Psoas muscle (tissue), 8 donors: ENCODE measurements at places on chromosomes 16 and 17. TPM values are rescaled to one million over a fixed set of nuclear protein-coding genes. Genes with fewer than 3 reads are reported as not detected.

GRCh38 chr17:36931697-36932382 is 5.4 kb upstream of the LHX1 start:
- no peaks in the 10 kb centered on the region for H3K36me3 ChIP-seq
- H3K4me3 ChIP-seq = peak overlapping the region; percentile 49
- no peak overlapping the region for H3K27ac ChIP-seq
- peaks cover 37% of the 10 kb centered on the region for H3K4me1 ChIP-seq
- no peaks in the 10 kb centered on the region for H3K27me3 ChIP-seq

- no peak for DNase-seq
- H3K27ac ChIP-seq = peak overlapping the region; percentile 12
- peaks cover 37% of the 10 kb centered on the region for H3K4me1 ChIP-seq
- H3K4me3 ChIP-seq = no peak overlapping the region
- no peaks in the 10 kb centered on the region for H3K36me3 ChIP-seq
- H3K27me3 ChIP-seq = no peaks in the 10 kb centered on the region
Measured at GRCh38 chr16:74562117-74562516, 44.8 kb downstream of the GLG1 start.

- H3K36me3 ChIP-seq = peaks cover 3% of the 10 kb centered on the region
- no peaks in the 10 kb centered on the region for H3K27me3 ChIP-seq
- no peak for DNase-seq
- H3K27ac ChIP-seq = peak overlapping the region; percentile 9
- peaks cover 93% of the 10 kb centered on the region for H3K4me1 ChIP-seq
Measured at GRCh38 chr17:46171939-46172338, 21.3 kb downstream of the KANSL1 start.

DNA sequence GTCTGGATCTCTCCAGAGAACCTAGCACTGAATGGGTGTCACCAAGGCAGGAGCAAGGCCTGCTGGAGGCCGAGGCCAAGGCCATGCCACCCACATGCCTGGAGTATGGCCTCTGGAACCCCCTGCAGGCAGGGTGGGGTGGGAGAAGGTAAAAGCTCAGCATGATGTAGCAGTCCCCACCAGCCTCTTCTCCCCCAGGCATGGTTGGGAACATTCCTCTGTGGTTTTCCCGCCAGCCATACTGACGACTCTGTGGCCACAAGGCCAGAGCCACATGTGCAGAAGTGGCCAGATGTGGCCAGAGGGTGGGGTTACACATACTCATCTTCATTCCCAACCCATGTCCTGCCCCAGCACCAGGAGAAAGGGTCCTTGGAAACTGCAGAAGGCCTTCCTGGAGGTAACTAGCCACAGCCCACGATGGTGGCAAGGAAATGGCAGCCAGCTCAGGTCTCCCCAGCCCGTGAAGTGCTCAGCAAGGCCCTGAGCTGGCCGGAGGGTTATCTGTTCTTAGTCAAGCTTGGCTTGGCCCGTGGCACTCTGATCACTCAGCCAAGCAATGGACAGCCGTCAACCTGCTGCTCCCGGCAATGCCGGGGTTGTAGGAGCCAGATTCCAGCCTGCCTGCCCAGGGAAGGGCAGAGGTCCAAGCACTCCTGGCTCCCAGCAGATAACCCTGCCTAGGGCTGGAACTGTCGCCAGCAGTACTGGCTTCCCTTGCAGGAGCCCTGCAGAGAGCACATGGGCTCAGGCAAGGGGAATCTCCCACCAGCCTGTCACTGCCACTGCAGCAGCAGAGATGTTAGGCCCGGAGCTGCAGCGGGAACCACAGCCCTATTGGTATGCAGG is 26.1 kb downstream of the HDAC5 start:
- DNase-seq = peak; percentile 91
- H3K36me3 ChIP-seq = no peaks in the 10 kb centered on the region
- no peak overlapping the region for H3K4me3 ChIP-seq
- H3K27ac ChIP-seq = peak overlapping the region; percentile 92
- no peaks in the 10 kb centered on the region for H3K27me3 ChIP-seq
- H3K4me1 ChIP-seq = peaks cover 70% of the 10 kb centered on the region

GRCh38 chr17:80035937-80036714 is at the start of gene CCDC40:
Gene CCDC40 (plus strand): TSS chr17:80036642. CDS start chr17:80036663, 21 bp downstream.
- H3K36me3 ChIP-seq = no peaks in the 10 kb centered on the region
- peaks cover 11% of the 10 kb centered on the region for H3K4me1 ChIP-seq
- peak within 1 kb of the TSS; percentile 89 for H3K4me3 ChIP-seq
- H3K27me3 ChIP-seq = no peaks in the 10 kb centered on the region

GRCh38 chr17:57744195-57745170 is 616 bp downstream of the CCDC182 start:
- no peaks in the 10 kb centered on the region for H3K36me3 ChIP-seq
- no peaks in the 10 kb centered on the region for H3K4me1 ChIP-seq
- DNase-seq = no peak
- H3K27ac ChIP-seq = no peak overlapping the region

- no peaks in the 10 kb centered on the region for H3K36me3 ChIP-seq
- H3K4me3 ChIP-seq = no peak overlapping the region
- H3K27ac ChIP-seq = no peak overlapping the region
- H3K27me3 ChIP-seq = no peaks in the 10 kb centered on the region
- DNase-seq = no peak
Measured at GRCh38 chr16:87006789-87007745, 310.1 kb downstream of the C16orf95 start.

DNA sequence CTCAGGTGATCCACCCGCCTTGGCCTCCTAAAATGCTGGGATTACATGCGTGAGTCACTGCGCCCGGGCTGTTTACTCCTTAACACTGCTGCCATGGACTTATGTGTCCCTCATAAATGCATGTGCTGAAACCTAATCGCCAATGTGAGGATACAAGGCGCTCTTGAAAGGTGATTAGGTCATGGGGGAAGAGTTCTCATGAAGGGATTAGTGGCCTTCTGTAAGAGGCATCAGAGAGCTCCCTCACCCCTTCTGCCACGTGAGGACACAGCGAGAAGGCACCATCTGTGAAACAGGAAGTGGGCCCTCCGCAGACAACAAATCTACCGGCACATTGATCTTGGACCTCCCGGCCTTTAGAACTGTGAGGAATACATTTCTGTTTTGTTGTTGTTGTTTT is 19.1 kb downstream of the ITPRIPL2 start:
- no peaks in the 10 kb centered on the region for H3K27me3 ChIP-seq
- H3K4me3 ChIP-seq = no peak overlapping the region
- H3K27ac ChIP-seq = peak overlapping the region; percentile 70
- no peaks in the 10 kb centered on the region for H3K36me3 ChIP-seq
- H3K4me1 ChIP-seq = peaks cover 5% of the 10 kb centered on the region
- no peak for DNase-seq

- no peak overlapping the region for H3K4me3 ChIP-seq
- H3K36me3 ChIP-seq = no peaks in the 10 kb centered on the region
- no peaks in the 10 kb centered on the region for H3K27me3 ChIP-seq
- no peak overlapping the region for H3K27ac ChIP-seq
- H3K4me1 ChIP-seq = no peaks in the 10 kb centered on the region
Measured at GRCh38 chr17:10046786-10047785, 142.0 kb upstream of the RCVRN start.

DNA sequence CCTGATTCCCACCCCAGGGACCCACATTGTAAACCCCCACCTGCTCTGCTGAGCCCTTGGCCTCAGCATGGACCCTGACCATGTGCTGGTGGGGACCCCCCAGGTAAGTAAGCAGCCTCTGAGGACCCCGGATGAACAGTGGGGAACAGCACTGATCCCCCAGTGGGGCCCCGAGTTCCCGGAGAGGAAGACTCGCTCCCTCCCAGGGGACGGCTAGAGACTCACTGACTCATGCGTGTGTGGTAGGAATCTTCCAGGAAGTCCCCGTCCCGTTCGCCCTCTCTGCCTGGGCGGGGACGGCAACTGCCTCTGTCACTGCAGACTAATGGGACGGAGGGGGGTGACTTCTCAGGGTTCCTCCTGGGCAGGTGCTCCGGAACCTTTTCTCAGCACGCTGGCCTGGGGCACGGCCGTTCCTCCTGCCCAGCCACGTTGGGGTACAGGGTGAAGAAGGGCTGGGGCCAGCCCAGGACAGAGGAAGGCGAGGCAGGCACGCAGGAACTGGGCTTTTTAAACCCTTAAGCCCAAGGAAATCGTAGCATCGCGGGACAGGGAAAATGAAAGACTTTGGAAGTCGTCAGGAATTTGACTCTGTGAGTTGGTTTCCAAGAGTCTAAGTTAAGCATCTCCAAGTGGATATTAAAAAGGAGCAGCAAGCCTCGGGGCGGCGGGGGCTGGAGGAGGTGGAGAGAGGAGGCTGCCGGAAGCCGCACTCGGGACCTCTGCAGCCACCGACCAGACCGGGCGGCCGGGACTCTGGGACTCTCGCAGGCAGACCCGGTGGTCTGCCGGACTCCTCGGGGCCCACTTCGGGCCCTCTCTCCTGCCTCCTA is 178.7 kb downstream of the SEC14L1 start:
- no peaks in the 10 kb centered on the region for H3K36me3 ChIP-seq
- peak overlapping the region; percentile 81 for H3K27ac ChIP-seq
- peaks cover 47% of the 10 kb centered on the region for H3K4me1 ChIP-seq
- no peaks in the 10 kb centered on the region for H3K27me3 ChIP-seq
- H3K4me3 ChIP-seq = peak overlapping the region; percentile 66

GRCh38 chr17:66302761-66303626 is 581 bp downstream of the PRKCA start:
- peak; percentile 75 for DNase-seq
- no peaks in the 10 kb centered on the region for H3K36me3 ChIP-seq
- no peaks in the 10 kb centered on the region for H3K27me3 ChIP-seq

DNA sequence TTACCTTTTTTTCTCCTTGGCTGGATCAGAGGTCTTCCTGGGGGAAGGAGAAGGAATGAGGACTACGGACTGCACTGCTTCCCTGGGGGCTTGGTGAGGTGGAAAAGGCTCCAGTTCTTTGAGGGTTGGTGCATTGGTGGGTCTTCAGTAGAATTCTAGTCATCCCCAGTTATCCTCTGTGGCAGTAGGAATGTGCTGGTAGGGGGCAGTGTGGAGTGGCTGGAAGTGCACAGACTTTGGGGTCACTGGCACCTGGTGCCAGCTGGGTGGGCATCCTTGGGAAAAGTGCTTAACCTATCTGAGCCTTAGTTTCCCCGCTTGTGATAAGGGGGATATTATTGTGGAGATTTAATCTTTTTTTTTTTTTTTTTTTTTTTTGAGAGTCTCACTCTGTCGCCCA is 6.3 kb downstream of the TAC4 start:
- no peaks in the 10 kb centered on the region for H3K36me3 ChIP-seq
- no peak overlapping the region for H3K27ac ChIP-seq
- H3K27me3 ChIP-seq = no peaks in the 10 kb centered on the region
- no peak overlapping the region for H3K4me3 ChIP-seq

- peaks cover 11% of the 10 kb centered on the region for H3K4me1 ChIP-seq
- H3K36me3 ChIP-seq = peaks cover 3% of the 10 kb centered on the region
- no peak overlapping the region for H3K4me3 ChIP-seq
- H3K27ac ChIP-seq = peak overlapping the region; percentile 43
Measured at GRCh38 chr16:56510544-56510943, 9.3 kb downstream of the BBS2 start.

GRCh38 chr17:50475362-50475761 is 3.3 kb upstream of the RSAD1 start:
- H3K36me3 ChIP-seq = peaks cover 8% of the 10 kb centered on the region
- no peak overlapping the region for H3K4me3 ChIP-seq
- no peak for DNase-seq
- H3K27me3 ChIP-seq = no peaks in the 10 kb centered on the region

- no peaks in the 10 kb centered on the region for H3K4me1 ChIP-seq
- no peak overlapping the region for H3K27ac ChIP-seq
- no peak for DNase-seq
- no peak overlapping the region for H3K4me3 ChIP-seq
- no peaks in the 10 kb centered on the region for H3K27me3 ChIP-seq
Measured at GRCh38 chr16:21940570-21940969, 12.6 kb upstream of the UQCRC2 start.

TUFM gene
- total RNA-seq = 163 TPM

ADAD2 gene
- total RNA-seq = not detected

AOC2 gene
- total RNA-seq = 0.87 TPM

RNU2-1 gene
- 2,334 TPM for total RNA-seq

LITAFD gene
- total RNA-seq = not detected

RAMP2 gene
- 39.8 TPM for total RNA-seq

CTRB2 gene
- total RNA-seq = 2.4 TPM

TRAF7 gene
- total RNA-seq = 39.2 TPM

FLOT2 gene
- total RNA-seq = 81.1 TPM

CD7 gene
- 0.71 TPM for total RNA-seq

UNC119 gene
- total RNA-seq = 2.0 TPM
